GM03348 (cell line): ENCODE measurements at places on chromosomes 5 and 9.

DNA sequence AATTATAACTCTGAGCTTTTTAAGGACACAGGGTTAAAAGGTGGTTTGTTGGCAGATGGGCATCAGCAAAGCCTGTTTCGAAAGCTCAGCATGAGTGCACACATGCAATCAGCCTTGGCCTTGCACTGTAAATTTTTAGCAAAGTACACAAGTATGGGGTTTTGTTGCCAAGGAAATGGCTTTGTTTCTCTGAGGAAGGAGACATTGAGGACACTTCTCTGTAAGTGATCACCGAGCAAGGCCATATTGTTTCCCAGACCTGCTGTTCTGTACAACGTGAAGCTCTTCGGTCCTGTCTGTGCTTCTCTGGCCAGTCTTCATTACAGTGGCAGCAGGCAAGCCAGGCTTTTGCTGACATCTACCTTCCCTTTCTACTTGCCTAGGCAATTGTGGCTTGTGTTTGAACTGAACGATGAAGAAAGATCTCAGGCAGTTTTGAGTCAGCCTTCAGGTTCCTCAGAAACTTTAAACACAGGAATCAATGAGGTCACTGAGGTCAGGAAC is 27.9 kb upstream of the GLRX start:
- DNase-seq = peak; percentile 18

DNA sequence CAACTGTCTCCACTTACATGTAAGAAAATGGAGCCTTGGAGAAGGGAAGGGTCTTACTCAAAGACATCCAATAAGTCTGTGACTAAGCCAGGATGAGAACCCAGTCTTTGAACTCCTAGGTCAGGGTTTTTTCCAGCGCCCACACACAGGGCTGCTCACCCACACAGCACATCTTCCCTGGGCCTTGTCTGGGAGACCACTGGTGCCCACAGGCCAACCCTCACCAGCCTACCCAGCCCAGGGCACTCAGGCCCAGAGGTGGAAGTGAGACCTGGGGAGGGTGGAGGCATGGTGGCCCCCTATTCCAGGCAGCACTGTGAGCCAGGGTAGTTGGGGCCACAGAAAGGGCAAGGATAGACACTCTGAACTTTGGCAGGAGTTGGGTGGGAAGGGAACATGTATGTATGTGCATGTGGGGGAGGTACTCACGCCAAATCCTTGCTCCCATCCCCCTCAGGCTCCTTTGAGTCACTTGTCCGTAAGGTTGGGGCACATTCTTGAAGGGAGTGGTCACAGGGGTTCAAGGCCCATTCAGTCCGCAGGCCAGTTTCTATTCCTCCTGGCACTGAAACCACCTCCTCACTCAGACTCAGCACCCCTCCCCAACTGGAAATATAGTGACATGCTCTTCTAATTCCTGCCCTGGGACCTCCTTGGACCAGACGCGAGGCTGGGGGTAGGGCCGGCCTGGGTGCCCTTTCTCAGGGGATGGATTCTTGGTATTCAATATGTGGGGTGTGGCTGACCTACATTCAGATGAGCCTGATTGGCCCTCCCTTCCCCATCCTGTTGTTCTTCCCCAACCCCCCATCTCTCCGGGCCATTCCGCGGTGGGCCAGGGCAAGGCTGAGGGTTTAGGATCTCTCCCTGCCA is 2.9 kb upstream of the SLC4A9 start:
- DNase-seq = no peak

DNA sequence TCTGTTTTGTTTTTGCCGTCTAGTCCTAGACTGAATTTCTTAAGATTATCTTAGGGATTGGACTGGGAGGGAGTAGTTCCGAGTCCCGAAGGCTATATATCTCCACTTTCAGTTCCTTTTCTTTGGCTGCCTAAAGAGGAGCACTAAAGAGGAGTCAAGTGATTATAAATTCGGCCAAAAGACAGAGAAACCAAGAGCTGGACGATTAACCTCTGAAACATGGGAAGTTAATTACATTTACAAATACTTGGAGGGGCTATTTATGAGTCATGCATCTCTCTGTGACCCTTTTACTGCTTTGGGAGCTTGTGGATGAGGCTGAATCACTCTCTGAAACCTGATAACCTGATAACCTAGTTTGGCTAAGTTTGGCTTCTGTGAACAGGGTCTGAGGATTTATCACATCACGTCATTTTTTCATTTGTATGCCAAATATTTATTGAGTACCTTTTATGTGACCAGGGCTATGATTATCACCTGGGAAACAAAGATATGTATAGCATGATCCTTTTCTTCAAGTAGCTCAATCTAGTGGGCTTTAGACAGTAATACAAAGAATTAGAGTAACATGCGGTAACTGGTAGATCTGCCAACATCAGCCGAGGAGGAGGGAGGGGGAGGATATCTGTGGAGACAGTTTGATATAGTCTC is 180.9 kb downstream of the CD180 start:
- peak; percentile 17 for DNase-seq

DNA sequence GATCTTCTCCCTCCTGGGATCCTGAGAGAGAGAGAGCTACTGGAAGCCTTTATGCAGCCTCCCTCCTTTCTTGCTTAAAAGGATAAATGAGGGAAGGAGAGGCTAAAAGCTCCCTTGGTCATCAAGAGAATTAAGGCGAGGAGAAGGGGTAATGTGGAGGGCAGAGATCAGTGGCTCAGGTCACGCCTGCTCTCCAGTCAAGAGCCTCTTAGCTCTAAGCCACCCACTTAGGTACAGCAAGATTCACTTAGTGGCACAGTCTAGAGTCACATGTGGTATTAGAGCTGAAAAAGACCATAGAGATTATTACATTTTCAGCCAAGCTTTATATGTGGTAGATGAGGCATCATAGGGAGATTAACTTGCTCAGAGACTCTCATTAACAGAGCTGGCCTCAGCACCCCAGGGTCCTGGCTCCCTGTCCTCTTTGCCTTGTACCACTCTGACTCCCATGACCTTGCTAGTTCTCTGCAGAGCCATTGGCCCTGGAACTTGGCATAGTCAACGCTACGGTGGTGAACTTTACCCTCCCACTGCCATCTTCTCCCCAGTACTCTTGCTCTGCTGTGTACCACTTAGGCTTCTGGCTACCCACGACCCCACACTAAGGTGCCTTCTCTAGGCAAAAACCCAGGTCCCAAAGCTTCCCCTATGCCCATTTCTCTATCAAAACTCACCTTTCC is 37.6 kb downstream of the MFAP3 start:
- no peak for DNase-seq

- no peak for DNase-seq
These were observed 259.6 kb upstream of the NFIL3 start for GRCh38 chr9:91683269-91683668.

DNA sequence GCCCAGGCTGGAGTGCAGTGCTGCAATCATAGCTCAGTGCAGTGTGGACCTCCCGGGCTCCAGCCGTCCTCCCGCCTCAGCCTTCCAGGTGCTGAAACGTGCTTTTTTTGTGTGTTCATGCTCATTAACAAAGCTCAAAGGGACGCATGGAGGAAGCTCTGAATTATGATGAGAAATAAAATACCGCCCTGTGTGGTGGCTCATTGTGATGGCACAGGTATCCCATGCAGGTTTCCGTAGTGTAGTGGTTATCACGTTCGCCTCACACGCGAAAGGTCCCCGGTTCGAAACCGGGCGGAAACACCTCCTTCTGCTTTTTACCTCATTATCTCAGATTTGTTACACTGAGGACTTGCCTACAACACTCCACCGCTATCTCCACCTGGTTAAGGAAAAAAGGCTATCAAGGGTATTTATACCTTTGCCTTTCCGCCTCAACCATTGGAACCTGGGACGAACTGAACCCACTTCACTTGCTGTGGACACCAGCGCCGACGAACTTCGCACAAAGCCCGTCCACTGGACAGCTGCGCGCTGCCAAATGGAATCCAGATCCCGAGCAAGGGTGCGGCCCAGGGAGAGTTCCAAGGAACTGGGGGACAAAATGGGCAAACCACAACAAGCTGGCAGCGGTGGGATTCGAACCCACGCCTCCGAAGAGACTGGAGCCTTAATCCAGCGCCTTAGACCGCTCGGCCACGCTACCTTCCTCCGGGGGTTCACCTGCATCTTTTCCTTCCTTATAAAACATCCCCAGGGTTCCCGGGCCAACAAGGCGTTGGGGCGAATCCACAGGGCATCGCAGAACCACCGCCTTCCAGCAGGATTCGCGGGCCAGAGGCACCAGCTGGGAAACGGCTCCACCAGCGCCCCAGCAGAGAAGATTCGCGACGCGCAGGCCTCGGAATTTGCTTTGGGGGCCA is 26.3 kb downstream of the OR2V2 start:
- DNase-seq = no peak

DNA sequence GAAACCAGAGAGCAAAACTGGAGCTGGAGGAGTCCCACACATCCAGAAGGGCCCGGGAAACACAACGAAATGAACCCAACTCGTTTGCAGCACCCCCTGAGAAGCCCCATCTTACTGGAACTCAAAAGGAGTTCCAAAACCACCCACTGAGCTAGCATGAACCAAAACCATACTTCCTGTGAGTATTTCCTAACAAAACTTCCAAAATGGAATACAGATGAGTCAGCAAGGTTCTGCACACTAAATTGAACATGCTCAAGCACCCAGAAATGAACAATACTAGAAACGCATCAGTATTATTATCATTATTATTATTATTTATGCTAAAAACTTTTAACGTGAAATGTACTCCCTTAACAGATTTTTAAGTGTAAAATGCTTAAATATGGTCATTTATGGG is 8.0 kb upstream of the SPOCK1 start:
- DNase-seq = peak; percentile 57

DNA sequence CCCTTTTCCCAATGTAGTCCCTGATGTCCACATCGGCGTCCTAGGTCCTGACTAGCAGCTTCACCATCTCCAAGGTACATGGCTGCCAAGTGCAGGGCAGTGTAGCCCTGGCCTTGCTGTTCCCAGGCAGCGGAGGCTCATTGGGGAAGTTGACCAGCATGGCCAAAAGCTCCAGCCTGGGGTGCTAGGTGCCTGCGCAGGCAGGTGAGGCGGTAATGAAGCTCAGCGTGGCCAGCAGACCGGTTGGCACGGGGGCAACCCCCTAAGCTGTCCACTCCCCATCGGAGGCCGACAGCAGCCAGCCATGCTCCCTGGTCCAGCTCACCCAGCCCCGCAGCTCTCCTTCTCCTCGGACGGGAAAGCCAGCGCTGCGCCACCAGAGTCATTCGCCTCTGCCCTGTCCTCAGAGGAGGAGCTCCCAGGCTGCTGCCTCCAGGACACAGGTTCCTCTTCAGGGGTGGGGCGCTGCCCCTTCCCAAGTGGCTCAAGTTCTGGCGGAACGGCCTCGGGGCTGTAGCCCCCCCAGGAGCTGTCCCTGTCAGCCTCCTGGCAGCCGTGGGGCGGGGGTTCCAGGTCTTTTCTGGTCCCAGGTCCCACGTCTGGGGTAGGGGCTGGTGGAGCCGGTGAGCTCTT is 1218.2 kb downstream of the FOXD4L5 start:
- DNase-seq = no peak

DNA sequence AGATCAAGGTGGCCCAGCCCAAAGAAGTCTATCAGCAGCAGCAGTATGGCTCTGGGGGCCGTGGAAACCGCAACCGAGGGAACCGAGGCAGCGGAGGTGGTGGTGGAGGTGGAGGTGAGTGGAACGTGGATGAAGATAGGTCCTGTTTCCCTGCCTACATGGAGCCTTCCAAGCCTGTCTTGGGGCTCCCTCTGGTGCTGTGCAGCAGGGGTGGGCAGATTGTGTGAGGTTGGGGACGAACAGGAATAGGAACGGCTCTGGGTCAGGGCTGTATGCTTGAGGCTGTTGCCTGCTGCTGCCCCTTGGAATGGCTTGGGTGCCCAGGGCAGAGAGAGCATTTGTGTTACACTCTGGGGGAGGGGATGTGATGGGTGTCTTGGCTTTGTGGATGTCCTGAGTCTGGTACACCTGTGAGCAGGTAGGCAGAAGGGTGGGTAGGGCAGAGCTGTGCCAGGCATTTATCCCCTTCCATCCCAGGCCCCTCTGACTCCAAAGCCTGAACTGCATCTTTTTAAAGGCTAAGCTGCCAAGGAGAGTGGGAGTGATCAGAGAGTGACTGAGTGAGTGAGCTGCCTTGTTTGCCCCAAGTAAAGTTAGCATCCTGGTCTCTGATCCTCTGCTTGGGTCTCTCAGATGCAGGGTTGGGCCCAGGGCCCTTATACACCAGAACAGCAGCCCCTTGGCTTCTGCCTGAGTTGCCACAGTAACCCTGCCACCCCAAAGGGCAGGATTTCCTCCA is 5.2 kb downstream of the HNRNPAB start:
- no peak for DNase-seq

GRCh38 chr5:119578937-119579336 is 50.4 kb upstream of the FAM170A start:
- DNase-seq = no peak

DNA sequence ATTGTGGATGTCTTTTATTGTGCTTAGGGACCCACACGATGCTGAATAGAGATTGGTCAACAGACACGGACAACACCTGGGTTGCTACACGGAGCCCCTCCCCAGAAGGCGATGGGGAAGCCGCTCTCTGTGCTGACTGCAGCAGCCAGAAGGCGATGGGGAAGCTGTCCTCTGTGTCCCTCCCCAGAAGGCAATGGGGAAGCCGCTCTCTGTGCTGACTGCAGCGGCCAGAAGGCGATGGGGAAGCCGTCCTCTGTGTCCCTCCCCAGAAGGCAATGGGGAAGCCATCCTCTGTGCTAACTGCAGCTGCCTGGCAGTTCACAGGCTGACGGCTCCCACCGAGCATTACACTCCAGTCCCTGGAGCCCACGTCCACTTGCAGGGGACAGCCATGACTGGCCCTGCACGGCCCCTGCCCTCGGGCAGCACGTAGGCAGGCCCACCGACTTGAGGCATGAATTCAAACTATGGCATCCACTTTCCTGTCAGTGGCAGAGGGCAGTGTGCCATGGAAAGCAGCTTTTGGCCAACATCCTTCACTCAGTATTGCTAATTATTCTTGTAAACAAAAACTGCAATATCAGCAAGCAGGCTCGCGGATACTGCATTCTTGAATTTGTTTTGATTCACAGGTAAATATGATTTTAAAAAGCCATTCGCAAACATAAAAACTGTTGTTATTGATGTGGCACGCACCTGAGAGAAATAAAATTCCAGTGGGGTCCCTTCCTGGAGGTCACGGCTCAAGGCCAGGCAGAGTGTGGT is 48.1 kb upstream of the CLPTM1L start:
- DNase-seq = no peak

DNA sequence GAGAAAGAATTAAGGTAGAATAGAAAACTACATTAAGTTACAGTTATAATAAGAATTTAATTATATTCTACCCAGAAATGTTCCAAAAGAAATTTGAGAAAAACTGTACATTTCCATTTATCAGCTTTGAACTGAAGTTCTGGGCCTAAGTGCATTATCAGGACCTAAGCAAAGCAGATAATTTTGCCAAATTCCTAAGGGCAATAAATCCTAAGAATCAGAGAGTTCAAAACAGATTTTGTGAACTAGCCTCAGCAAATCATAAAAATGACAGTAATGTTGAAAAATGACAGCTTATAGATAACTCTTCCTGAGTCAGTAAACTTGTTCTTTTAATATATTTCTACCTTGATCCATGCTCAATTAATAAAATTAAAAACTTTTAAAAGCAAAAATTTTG is 662.1 kb upstream of the CDH9 start:
- no peak for DNase-seq

GRCh38 chr9:110752766-110753165 is 84.2 kb downstream of the MUSK start:
- peak; percentile 58 for DNase-seq

GRCh38 chr5:133290669-133291240 is 238.9 kb downstream of the HSPA4 start:
- no peak for DNase-seq
